Parietal lobe (tissue), 2 donors: ENCODE measurements at places on chromosomes 13 and 19. TPM values are rescaled to one million over a fixed set of nuclear protein-coding genes. Genes with fewer than 3 reads are reported as not detected.

LILRB4 gene
- total RNA-seq: 0.94 TPM

SLC25A23 gene
- total RNA-seq: 23.8 TPM

NTF4 gene
- total RNA-seq: not detected

CDC42EP5 gene
- total RNA-seq: not detected

MIR17HG gene
- total RNA-seq: 39.8 TPM
